ENCODE measurements at places on chromosomes 3 and 15.

DNA sequence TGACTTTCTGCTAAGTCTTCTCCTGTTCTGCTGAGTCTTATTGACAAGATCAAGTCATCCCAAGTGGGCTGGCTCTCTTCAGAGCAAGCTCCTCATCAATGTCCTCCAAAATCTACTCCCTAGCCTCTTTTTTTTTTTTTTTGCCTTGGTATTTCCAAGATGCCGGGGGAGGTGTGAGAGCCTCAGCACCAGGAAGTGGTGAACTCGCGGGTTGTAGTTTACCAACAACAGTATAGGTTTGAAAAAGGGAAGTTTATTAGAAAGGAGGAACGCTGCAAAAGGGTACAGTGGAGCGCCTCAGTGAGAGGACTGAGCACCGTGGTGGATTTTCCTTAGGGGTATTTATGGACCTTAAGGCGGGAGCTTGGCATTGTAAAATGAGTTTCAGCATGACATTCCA lies 94.3 kb upstream of the SGO1 start:
- no peak for DNase-seq

DNA sequence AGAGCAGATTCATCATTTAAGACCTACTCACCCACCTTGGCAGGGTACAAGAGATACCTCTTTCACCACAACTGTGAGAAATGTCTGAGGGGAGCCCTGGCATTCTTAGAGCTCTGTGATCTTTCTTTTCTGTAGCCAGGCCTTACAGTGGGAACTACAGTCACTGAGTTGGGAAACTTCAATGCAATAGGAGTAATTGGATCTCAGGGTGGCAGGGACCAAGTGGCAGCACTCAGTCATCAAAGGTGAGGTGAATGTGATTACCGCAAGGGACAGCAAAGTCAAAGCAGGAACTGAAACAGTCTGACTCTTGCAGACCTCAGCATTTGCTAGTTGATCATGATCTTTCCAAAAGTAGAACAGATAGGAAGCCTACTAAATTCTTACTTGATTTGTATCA lies 7.2 kb upstream of the MCF2L2 start:
- no peak for DNase-seq

DNA sequence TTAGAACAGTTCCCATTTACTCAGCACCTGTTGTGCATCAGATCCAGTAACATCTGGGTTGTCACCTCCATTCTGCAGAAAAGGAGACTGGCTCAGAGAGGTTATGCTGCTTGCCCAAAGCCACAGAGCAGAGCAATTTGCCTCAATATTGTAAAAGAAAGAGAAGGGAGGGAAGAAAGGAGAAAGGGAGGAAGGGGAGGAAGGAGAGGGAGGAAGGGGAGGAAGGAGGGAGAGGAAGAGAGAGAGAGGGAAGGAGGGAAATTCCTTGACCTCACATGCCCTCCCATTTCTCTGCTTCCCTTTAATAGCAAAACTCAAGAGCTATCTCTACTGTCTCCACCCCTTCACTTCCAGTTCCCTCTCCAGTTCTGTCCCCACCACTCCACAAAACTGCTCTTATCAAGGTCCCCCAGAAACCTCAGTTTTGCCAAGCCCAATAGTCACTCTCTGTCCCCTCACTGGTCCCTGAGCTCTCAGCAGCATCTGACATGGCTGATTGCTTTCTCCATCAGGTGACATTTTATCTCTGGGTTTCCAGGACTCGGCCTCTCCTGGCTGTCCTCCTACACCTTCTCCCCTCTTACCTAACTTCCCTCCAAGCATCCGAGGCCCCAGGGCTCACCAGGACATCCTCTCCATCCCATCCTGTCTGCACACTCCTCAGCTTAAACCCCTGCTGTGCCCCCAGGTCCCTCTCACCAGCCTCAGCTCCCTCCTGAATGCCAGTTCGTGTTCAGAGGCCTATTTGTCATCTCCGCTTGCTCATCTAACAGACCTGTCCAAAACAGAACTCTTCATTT lies 104.7 kb upstream of the LINGO1 start:
- no peak for DNase-seq

DNA sequence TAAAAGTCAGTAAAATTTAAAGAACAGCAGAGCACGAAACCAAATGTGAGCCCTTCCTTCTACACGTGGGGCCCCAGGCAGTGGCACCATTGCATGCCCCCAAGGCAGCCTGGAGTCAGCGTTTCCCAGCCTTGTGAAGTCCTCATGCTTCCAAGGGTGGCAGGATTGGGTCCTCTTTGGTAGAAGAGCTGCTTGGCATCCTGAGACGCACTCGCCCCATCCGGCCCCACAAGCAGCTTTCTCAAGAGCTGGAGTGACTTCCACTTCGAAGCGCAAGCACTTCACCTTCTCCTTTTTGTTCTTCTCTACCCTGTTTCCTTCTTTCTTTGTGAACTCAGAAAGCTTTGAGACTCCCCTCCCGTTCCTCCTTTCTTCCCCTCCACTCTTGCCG lies 34.7 kb downstream of the ZNF710 start:
- no peak for DNase-seq

GRCh38 chr3:33250712-33251111 lies 26.5 kb upstream of the FBXL2 start:
- DNase-seq, result no peak

GRCh38 chr3:16464511-16465148 lies 48.9 kb downstream of the RFTN1 start:
- no peak for DNase-seq

- no peak for DNase-seq
These were observed 87.3 kb downstream of the FBLN2 start for GRCh38 chr3:13636186-13636585.

- DNase-seq, result no peak
These were observed 120.0 kb downstream of the CYP19A1 start for GRCh38 chr15:51218299-51218938.

DNA sequence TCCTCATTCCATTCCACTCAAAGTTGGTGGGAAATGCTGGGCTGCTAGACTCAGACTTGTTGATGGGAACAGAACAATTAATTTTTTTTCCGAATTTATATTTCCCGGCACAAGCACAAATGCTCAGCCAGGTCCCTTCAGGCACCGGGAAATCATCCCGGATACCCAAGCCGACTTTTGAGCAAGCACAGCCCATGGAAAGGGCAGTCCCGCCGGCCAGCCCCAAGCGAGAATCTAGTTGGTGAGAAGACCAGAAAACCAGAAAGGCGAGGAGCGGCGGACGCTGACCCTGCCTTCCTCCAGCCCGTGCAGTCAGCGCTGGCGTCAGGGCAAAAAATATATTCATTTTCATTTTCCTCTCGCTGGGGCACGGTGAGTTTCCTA lies 763 bp upstream of the ZIC4 start:
- no peak for DNase-seq
